ENCODE measurements at places on chromosomes 6 and 20.

GRCh38 chr20:17902531-17903083 lies 66.0 kb downstream of the SNX5 start:
- DNase-seq: no peak

DNA sequence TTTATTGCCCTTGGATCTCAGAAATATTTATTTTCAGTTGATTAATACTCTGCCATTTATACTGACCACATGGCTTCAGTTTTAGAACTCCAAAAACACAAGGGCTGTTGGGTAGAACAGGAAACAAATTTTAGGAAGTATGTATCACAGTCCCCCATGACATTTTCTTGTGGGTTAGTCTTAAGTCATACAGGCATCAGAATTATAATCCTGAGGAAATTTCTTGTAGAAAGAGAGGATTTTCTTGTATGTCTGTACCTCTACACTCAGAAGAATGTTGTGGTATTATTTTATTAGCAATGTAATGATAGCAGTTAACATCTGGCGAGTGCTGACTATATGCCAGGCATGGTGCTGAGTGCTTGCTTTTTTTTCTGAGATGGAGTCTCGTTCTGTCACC lies 302.9 kb downstream of the CLIC5 start:
- DNase-seq: no peak

DNA sequence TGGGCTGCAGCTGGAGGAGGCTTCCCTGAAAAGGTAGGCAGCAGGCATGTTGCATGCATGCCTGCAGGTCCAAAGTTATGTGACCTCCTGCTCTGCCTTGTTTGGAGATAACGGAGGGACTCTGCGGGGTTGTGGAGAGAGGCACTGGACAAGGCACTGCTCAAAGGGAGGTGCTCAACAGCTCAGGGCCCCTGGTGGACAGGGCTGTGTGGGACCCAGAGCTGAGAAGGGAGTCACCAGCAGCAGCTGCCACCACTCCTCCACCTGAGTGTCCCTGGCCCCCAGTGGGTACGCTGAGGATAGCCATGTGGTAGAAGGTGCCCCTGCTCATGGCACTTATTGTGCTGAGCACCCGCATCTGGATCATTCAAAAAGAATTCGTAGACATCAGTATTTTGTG lies 15.5 kb upstream of the CST8 start:
- no peak for DNase-seq

DNA sequence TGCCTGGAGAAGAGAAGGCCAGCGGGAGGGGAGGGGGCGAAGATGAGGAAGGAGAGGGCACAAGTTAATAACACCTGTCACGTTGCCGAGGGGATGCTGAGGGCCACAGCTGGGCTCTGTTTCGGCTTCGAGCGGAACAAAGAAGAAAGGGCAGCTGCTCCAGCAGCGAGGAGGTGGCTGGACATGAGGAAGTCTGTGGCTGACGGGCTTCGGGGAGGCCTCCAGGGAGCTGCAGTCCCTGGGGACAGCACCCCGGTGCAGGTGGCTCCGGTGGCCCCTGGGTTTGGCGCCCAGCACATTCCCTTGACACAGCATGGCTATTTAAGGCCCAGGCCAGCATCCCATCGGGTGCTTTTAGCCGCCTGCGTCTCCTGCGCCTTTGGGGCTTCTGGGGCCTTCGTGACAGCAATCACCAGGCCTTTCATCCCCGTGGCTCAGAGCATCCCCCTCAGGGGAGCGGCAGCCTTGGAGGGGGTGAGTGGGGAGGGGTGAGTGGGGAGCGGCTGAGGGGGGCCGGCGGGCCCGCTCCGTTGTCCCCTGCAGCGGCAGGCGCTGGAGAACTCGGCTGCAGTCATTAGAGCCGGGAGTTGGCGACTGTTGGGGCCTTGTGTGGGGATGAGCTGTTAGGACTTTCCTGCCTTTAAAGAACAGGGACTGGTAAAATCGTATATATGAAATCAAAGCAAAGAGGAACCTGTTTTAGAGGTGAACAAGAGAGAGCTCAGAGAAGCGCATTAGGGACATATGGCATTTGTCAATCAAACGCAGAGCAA lies 99.0 kb downstream of the TMEM242 start:
- peak; percentile 34 for DNase-seq

DNA sequence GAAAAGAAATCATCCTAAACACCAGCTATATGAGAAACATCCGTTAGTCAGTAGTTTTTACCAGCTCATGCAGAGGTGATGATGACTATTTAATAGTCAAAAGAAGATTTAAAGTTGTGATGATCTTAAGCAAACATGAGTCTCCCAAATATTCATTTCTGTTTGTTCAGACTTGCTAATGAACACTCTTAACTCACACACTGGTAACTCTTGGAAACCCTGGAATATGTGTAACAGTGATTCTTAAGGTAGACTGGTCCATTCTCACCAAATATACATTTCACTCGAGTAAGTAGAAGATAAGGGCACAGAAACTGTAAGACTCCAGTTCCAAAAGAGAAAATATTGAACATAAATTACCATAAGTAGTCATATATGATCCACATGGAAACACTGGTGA lies 29.1 kb downstream of the RSPO3 start:
- no peak for DNase-seq

GRCh38 chr6:50362706-50363105 lies 313.0 kb upstream of the DEFB112 start:
- DNase-seq: no peak

GRCh38 chr6:35027807-35028206 lies 113.3 kb downstream of the TCP11 start:
- no peak for DNase-seq

GRCh38 chr20:41005361-41005729 lies 23.3 kb upstream of the TOP1 start:
- no peak for DNase-seq

Measured in CD4-positive, alpha-beta T cell treated with Interferon alpha-2 for 1 hour (primary cell).